ENCODE measurements at places on chromosomes 1 and 21.

DNA sequence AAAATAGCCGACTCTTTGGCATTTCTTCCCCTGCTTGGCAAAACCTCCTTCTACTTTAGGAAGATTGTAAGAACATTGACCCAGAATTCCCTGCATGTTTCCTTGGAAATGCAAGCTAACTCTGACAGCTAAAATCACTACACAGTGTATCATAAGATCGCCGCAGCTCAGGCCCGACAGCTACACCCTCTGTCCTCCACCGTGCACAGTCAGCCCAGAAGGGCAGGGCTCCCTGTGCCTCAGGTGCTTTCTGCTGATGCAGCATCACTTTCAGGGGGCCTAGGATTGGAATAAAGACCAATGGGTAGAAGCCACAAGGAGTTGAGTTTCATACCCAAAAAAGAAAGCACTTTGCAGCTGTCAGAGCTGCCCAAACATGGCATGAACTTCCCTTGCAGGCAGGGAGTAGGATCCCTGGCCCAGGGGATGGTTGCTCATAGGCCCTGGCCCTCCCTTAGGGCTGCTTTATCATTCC, 145.3 kb downstream of the SEC16B start:
- DNase-seq = no peak

DNA sequence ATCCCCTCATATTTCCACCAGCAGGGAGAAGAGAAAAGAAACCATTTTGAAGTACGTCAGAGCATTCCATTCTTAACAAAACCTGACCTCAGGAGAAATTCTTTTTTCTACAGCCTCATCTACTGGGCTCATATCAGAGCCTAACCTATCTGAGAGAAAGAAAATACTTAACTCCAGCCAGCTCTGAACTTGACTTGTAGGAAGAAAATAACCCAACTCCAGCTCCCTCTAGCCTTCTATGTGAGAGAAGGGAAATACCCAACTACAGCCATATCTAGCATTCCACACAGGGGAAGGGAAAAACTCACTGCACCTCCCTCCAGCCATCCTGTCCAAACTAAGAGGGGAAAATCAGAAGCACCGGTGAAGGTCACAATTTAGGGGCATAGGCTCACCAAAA, 57.7 kb downstream of the SPATA6 start:
- DNase-seq = no peak

GRCh38 chr1:219299420-219299819, 125.7 kb downstream of the LYPLAL1 start:
- no peak for DNase-seq

DNA sequence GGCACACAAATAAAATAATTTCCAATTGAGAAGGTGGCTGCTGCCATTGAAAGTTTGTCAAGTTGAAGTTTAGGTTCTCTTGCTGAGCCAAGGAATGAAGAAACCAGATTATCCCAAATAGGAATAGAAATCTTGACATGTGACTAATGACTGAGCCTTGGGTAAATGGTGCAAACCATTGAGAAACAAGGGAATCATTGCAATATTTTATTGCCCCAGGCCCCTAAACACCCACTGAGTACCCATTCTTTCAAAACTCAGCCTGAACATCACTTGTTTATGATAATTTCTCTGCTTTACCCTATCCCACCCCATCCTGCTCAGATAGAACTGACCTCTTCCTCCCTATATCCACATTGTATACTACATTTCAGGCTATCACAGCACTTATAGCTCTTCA, 46.6 kb upstream of the VTCN1 start:
- no peak for DNase-seq

DNA sequence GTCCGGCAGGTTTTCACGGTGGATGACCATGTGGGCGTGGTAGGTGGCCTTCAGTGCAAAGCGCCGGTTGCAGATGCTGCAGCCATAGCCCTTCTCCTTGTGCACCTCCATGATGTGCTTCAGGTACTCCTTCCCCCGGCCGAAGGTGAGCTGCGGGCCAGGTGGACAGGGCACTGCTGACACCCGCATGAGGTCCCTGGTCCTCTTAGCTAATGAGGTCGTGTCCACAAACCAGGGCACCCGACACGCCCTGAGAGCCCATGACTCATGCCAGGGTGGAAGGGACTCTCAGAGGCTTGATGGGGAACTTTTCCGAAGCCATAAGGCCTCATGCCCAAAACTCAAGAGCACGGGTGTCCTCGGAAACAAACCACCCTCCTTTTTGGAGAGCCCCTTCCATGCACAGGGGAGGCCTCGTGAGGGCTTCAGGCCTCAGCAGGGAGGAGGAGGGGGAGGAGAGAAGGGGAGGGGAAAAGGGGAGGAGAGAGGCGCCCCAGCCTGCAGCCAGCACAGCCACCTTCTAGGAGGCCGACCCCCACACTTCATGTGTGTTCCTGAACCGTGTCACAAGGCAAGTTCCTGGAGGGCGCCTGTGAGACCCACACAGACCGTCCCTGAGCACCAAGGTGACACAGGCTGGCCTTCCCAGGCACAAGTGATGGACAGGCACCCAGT, 54.4 kb upstream of the RIPK4 start:
- DNase-seq = no peak

GRCh38 chr1:99163671-99164070, 100.6 kb upstream of the PLPPR4 start:
- DNase-seq = no peak

- no peak for DNase-seq
Observed at GRCh38 chr1:181095763-181096184, 7.3 kb downstream of the IER5 start.

DNA sequence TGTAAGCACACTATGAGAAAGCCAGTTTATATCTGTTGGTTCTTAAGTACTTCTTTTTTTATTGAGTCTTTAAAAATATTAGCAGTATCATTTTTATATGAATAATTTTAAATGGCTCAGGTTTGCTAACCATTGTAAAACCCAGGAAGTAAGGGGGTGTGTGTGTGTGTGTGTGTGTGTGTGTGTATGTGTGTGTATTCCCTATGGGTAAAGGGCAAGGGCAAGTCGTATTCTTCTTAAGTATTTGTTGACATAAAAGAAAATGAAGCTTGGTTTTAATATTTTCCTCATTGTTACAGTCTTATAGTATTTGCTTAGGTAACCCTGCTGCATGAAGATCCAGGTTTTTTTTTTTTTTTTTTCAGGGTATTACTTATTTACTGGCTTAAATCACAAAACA, 495.0 kb upstream of the B3GALT2 start:
- no peak for DNase-seq

- no peak for DNase-seq
Observed at GRCh38 chr21:39386194-39386593, 37.3 kb upstream of the HMGN1 start.

- DNase-seq = no peak
Observed at GRCh38 chr1:248855580-248855979, 3.3 kb downstream of the ZNF692 start.

DNA sequence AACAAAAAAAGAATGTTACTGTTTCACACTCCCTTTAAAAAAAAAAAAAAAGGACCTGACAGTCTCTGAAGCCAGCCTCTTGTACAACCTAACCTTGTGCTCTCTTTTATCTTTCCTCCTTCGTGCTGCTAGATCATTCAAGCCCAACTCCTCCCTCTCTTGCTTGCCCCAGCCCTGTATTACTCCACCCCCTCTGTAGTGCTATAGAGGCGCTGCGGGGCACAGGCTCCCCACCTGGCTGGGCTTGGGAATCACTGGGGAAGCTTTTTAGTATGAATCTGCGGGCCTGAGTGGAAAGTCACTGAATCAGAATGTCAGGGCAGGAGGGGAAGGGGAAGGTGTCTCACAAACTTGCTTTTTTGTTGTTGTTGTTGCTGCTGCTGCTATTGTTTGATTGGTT, 383.7 kb upstream of the CAMK1G start:
- DNase-seq = no peak

DNA sequence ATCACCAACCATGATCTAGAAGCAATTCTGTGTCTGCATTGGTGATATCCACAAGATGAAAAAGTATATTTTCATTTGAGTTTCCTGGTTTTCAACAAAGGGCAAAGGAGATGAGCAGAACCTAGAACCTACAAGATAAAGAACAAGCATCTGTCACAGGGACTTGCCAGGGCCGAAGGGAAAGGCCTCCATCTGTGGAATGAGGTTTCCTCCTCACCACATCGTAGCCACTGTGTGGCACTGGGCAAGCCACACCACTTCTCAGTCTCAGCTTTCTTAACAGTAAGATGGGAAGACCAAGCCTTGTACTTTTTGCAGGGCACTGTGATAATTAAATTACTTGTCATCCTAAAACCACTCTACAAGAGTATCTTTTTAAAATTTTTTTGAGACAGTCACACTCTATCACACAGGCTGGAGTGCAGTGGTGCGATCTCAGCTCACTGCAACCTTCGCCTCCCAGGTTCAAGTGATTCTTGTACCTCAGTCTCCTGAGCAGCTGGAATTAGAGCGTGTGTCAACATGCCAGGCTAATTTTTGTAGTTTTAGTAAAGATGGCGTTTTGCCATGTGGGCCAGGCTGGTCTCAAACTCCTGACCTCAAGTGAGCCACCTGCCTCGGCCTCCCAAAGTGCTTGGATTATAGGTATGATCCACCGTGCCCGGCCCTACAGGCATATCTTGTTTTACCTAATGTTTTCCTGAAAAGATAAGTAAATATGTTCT, 45.8 kb downstream of the ARHGEF11 start:
- no peak for DNase-seq

DNA sequence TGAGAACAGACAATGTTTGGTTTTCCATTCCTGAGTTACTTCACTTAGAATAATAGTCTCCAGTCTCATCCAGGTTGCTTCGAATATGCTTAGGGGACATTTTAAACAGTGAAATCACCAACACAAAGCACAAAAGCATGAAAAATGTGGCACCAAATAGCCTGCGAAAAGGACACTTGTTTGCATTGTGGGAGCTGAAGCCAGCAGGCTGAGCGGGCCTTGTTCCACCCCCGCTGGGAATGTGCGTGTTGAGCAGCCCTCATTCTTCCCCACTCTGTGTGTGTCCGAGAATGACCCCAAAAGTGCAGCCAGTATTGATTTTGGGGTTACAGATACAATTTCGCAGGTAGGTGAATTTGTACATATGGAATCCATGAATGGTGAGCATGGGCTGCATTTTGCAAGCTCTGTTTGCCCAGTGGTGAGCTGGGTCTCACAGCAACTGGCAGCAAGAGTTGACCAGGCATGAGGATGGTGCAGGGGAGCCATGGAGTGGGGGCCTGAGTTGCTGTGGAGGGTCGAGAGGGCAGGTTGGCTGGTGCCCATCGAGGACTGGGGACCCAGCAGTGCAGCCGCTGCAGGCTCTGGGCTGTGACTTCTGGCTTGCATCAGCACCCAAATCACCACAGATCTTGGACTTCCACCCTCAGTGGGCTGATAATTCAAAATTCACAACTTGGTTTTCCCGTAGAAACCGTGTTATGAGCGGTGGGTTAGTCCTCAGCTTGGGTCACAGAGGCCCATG, 29.4 kb downstream of the NENF start:
- no peak for DNase-seq

GRCh38 chr1:247447162-247447909, 10.6 kb downstream of the OR2B11 start:
- no peak for DNase-seq

- no peak for DNase-seq
Observed at GRCh38 chr21:17784180-17784598, 35.0 kb downstream of the C21orf91 start.

GRCh38 chr21:34613679-34614627, 960 bp downstream of the RCAN1 start:
- DNase-seq = peak; percentile 31

DNA sequence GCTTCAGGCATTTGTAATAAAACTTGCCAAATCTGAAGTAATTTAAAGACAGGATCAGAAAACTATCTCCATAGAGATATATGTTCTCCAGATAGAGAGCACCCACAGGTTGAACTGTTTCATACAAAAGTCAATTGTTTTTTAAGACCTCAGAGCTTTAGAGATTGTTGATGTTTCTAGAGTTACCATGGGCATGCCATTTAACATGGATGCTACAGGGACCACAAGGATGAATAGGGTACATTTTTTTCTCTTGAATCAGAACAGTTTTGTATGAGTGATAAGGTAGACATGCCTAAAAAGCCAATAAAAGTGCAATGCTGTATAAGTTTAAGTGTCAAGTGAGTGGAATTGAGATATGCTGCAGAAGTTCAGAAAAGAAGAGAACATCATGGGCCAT, 511.0 kb upstream of the CAMK1G start:
- no peak for DNase-seq

- no peak for DNase-seq
Observed at GRCh38 chr1:64514197-64514765, 44.4 kb downstream of the CACHD1 start.

DNA sequence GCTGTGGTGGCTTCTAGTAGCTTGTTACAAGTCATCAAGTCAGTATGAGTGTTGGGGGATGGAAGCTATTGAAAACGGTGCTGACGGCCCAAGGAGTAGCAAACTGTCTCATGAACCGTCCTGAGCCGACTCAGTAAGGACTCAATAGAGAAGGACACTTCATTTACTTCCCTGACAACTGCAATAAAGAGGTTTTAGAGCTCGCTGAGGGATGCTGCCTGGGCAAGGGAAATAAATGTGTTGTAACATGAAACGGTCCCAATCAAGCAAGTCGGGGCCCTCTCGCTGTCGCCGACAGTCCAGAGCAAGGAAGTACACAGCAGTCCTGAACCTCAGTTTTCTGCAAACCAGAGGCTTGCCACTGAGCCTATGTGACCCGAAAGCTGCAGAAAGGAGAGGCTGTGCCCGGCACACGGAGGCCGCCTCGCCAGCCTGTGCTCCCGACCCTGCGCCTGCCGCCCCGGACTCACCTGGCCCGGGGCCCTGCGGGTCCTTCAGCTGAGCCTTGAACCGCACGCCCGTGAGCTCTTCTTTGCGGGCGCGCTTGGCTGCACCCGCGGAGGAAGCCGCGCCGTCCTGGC, 423 bp downstream of the URB1 start:
- no peak for DNase-seq
